ENCODE measurements at places on chromosomes 7 and 10.

DNA sequence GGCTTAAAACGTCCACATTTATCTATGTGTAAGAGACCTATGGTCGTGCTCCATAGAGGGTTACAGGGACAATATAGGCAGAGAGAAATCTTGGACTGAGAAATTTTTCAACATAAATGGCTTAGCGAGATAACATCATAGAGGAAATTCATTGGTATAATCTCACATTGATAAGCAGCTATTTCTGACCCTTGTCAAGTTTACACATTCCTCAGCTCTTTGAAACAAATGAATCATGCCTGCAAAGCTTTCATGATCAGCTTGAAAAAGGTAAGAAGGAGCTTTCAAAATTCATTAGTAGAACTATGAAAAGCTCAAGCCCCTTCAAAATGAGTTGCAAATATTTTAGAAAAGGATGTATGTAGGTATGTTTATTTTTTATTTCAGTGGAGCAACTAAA, 478.8 kb downstream of the NEBL start:
- DNase-seq: no peak

DNA sequence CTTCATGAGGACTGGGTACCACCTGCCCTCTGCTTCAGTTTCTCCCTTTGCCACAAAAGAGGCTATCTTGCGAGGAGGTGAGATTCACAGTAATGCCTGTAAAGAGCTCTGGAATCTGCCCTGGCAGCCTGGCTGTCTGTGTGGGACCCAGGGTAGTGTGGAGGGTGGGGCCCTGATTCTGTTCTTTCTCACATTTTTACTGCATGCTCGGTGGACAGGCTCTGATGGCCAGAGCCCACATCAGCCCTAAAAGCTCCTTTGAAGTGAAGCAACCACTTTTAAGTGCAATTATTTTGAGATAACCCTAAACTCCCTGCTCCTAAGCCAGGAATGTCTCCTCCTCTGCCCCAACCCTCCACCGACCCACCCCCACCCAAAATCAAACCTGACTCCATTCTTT, 92.1 kb upstream of the PODXL start:
- DNase-seq: no peak

DNA sequence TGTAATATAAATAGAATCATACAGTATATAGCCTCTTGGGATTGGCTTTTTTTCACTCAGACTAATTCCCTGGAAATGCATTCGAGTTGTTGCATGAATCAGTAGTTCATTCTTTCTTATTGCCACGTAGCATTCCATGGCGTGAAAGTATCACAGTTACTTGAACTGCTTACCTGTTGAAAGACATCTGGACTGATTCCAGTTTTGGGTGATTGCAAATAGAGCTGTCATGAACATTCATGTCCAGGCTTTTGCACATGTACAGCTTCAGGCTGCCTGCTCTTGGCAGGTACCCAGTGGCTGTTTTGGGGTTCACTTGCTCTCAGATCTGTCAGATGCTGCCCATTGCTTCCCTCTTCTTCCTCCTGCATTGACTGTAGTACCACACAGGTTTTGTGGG, 54.9 kb downstream of the LRGUK start:
- no peak for DNase-seq

GRCh38 chr7:72268796-72269195, 143.3 kb downstream of the CALN1 start:
- no peak for DNase-seq

DNA sequence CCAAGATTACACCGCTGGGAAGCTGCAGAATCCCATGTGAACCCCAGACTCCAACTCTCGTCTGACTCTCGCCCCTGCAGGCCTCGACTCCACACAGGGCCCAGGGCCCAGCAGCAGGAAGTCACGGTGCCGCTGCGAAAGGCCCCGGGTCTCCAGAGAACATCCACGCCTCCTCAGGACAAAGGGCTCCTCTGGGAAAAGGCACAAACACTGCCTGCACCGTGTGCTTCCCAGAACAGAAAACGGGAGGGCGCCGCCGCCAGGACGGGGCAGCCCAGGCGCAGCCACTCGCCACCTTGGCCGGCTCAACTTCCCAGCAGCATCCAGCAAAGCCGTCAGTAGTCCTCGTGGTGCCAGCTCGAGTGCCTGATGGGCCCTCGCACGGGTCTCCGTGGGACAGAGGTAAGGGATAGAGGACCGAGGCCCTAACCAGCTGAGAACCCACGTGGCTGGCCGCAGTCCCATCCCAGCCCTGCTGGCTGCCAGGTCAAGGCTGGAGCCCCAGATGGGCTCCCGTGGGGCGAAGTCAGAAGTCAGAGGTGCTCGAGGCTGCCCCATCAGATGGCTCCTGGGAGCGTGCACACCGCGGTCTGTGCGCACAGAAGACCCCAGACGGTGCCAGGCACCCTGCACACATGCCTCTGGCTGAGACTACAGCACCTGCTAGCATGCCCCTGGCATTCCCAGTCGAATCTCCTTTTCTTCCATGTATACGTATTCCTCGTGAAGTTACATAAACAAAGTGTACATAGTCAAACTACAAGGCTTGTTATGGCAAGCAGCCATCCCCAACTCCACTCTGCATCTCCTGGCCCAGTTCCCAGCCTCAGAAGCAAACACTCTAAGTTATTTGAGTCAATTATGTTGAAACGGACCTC, 60.2 kb downstream of the MAD1L1 start:
- no peak for DNase-seq

- DNase-seq: no peak
Measured at GRCh38 chr7:87339373-87339897, 6.0 kb upstream of the CROT start.

GRCh38 chr10:103466734-103467133, 8.0 kb upstream of the CALHM1 start:
- no peak for DNase-seq

GRCh38 chr7:42392826-42393225, 155.8 kb upstream of the GLI3 start:
- no peak for DNase-seq

- no peak for DNase-seq
Measured at GRCh38 chr10:109025172-109025571, 898.1 kb downstream of the XPNPEP1 start.

DNA sequence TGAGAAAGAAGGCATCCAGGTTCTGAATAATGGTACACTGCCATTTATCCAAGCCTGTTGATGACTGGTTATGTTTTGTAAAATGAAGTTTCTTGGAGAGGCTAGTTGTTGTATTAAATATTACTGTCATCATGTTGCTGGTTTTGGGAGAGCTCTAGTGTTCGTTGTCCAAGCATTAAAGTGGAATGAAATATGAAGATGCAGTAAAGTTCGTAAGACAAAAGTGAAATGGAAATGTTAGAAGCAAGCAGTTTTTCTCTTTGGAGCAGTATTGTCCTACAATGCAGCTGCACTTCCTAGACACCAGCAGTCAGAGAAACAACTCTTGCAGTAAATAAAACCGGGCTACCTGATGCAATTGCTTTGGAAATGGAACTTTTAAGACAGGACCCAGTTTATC, 156.8 kb upstream of the FZD1 start:
- DNase-seq: no peak

DNA sequence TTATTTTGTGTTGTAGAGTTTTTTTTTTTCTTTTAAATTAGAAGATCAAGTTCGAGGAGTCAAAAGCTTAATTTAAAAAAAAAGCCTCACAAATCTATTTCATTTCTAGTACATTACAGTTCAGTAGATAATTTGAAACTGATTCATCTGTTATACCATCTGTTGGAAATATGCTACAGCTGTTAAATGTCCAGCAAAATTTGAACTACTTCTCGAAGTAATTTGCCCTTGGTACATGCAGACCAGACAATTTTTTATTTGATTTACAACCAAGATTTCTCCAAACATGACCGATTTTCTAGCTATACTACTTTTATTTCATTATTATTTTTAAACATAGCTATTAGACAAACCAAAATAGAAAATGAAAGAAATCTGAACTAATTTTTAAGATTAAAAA, 647.9 kb downstream of the CNTNAP2 start:
- no peak for DNase-seq

DNA sequence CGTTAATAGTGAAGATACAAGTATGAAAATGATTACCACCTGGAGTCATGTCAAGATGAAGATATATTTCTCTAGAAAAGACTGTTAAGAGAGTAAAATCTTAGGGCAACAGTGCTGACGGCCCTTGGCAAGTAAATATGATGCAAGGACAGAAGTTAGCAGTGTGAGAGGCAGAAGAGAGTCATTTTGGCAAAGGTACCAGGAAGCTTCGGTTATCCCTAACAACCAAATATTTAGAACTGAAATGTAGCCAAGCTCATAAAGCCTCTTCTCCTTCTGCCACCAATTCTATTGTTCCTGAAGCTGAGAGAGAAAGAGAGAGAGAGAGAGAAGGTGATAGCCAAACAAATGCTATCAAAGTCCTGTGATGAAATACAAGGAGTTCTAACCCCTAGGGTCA, 109.6 kb downstream of the MACC1 start:
- DNase-seq: no peak

DNA sequence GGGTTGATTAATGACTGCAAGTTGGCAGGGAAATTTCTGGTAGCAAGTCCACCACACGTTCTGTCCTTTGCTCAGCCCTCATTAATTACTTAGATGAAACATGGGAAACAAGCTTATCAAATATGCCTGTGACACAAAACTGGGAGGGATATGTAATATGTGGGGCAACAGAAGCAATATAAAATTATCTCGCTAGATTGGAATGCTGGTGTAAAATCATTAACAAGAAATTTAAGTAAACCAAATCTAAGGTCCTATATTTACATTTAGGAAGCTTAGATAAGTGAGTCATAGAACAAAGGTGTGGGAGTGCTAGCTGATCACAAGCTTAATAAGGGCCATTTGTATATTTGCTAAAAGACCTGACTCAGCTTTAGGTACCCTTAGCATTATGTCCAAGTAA, 23.5 kb downstream of the TRPV5 start:
- no peak for DNase-seq

DNA sequence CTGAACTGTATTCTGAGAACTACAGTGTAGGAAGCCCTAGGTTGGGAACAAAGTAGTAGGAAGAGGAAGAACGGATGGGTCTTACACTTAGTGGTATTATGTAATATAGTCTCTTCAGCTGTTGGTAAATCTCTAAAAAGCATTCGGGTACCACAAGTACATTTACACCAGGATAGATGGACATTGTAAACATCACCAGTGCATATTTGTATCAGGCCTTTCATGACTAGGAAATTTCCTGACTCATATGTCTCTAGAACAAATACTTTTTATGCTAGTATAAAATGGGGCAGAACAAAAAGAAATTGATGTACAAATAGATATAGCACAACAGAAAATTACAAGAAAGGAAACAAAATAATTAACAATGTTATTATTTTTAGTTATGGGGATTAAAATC, 21.5 kb upstream of the OR6B1 start:
- no peak for DNase-seq

DNA sequence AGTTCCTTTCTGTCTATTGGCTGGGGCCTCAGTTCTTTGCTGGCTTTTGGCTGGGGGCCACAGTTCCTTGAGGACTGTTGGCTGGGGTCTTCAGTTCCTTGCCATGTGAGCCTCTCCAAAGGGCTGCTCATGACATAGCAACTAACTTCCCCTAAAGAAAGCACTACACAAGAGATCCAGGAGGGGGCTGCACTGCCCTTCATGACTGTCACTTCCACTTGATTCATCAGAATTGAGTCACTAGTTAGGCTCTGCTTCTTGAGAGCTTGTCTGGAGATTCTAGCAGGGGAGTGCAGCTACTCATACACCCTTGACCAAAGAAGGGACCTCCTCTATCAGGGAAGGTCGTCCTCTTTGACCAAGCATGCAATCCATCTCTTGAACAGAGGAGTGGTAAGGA, 38.0 kb upstream of the MKX start:
- no peak for DNase-seq

DNA sequence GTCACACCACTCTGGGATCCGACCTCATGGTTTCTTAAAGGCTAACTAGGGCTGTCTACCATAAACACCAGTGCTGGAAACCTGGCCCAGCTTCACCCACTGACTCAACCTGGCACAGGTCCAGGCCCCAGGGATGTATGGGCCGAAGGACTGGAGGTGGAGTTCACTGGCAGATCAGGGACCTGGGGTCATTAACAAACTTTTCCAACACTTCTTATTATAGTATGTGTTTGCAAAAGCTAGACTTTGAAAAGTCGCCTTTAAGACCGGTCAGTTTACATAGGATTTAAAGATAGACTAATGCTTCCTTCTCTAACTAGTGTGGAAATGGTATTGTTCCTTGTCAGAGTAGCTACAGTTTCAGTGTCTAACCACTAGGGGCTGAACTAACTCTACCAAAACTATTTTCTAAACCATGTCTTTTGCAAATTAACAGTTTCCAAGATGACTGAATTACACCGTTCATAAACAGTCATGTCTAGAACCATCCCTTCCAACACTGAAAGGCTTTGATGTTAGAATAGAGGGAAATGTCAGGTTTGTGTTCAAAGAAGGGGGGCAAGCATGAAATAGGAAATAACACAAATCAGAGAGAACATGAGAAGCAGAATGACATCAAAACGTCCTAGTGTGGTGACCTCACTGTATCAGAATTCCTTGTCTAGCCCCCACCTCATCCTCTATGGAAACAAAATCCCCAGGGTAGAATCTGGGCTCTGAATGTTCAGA, 29.7 kb downstream of the STN1 start:
- no peak for DNase-seq

- no peak for DNase-seq
Measured at GRCh38 chr7:95330961-95331337, 6.6 kb upstream of the PON1 start.

DNA sequence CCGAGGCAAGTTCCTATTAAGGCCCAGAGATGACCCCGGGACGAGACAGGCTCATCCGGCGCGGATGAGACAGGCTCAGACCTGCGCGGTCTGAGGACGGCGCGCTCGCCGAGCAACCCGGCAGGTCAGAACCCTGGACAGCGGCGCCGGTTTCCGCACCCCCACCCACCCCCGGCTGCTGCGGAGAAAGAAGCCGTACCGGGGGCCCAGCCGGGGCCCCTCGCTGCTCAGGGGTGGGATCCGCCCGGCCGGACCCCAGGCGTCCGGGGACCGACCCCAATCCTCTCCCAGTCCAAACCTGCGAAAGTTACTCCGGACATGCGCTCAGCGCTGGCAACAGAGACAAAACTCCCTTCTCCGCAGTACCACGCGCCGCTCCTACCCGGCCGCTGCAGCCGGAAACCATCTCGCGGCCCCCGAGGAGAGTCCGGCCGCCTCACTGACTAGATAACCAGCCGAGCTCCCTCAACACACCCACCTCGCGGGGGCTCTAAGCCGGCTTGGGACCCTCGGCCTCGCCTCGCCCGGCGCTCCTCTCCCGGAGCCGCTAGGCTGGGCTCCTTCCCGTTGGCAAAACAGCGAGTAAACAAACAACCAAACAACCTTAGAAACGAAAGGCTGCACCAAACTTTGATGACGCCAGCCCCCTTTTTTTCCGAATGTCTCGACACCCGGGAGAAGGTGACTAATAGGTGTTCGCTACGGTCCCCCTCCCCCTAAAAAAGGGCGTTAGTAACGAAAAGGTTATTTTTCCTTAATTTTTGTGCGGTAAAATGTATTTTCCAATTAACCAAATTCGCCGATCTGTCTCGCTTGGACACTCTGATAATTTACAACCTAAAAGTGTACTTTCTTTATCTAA, 2.3 kb upstream of the DRGX start:
- DNase-seq: no peak
